ENCODE measurements at places on chromosomes 7 and 10.

DNA sequence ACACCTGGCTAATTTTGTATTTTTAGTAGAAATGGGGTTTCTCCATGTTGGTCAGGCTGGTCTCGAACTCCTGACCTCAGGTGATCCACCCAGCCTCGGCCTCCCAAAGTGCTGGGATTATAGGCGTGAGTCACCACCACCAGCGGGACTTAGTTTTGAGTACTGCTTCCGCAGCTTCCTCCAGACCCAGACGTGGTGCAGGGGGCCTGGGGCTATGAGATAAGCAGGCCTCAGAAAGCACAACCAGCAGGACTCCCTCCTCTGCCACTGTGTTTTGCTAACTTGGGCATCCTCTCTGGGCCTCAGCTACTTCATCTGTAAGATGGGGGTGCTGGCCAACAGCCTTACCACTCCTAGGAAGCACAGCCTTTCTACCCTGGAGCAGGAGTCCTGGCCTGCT is 37.8 kb downstream of the GOLGA7B start:
- no peak for DNase-seq

GRCh38 chr7:30027740-30028215 is 434 bp upstream of the PLEKHA8 start:
- no peak for DNase-seq

GRCh38 chr10:124589491-124590041 is 127.9 kb downstream of the LHPP start:
- DNase-seq: no peak

GRCh38 chr10:124403548-124403947 is 15.2 kb downstream of the OAT start:
- DNase-seq: no peak

GRCh38 chr7:135480966-135481597 is 28.8 kb downstream of the CNOT4 start:
- no peak for DNase-seq

DNA sequence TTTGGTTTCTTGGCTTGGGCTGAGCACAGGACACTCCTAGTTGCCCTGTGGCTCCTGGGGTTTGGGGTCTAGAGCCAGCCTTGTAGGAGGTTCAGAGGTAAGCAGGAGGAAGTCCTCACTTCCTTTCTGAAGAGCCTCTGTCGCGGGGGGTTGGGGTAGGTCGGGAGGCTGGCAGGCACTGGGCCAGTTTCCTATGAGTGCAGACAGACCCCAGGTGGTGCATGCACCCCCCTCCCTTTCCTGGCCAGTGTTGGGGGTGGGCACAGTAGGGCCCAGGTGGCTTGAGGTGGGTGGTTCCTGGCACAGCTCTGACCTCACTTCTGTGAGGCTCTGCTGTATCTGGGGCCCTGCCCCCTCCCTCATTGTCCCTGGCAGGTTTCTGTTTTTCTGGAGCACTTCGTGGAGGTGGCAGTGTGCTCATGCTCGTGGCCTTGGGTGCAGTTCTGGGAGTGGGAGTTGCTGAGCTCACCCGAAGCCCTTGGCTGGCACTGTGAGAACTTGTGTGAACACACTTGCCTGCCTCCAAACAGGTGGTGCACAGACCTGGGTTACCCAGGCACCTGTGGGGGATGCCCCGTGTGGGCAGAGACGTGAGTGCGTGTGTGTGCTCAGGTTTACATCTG is 1.8 kb downstream of the PALD1 start:
- no peak for DNase-seq

- no peak for DNase-seq
Observed at GRCh38 chr10:4633186-4633585, 192.8 kb upstream of the AKR1E2 start.

DNA sequence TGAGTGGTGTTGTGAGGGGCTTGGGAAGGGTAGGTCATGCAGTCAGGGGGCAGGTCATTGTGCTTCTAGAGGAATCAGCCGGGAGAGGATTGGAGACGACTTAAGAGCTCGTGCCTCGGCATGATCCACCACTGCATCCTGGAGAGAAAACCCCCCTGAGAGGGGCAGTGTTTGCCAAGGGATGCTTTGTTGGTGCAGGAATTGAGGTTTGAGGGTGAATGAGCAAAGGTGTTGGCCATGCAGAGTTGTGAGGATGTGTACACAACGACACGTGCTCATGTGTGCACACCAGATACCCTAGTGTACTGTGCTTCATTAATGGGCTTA is 85.6 kb upstream of the ANLN start:
- no peak for DNase-seq

- no peak for DNase-seq
Observed at GRCh38 chr10:102629661-102630614, 14.3 kb upstream of the TRIM8 start.

GRCh38 chr7:102216573-102217314 is 69.9 kb upstream of the SH2B2 start:
- DNase-seq: no peak

DNA sequence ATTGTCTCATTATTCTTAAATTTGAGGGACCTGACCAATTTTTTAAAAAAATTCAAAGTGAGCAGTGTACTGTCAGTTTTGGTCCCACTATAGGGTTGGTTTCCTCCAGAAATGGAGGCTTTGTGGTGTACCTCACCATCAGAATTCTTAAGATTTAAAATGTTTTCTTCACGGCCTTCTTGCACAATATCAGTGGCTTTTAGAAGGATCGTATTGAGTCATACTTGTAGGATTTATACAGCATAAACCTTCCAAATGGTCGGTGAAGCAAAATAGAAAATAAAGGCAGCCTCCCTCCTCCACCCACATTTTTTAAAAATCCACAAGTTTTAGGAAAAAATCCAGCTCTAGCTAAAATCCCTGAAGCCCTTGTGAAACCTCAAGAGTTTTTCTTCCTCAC is 126.4 kb downstream of the RNLS start:
- DNase-seq: no peak

GRCh38 chr10:42475168-42476098 is 162.9 kb downstream of the ZNF33B start:
- DNase-seq: no peak

GRCh38 chr10:44325596-44326307 is 59.1 kb downstream of the CXCL12 start:
- peak; percentile 6 for DNase-seq

DNA sequence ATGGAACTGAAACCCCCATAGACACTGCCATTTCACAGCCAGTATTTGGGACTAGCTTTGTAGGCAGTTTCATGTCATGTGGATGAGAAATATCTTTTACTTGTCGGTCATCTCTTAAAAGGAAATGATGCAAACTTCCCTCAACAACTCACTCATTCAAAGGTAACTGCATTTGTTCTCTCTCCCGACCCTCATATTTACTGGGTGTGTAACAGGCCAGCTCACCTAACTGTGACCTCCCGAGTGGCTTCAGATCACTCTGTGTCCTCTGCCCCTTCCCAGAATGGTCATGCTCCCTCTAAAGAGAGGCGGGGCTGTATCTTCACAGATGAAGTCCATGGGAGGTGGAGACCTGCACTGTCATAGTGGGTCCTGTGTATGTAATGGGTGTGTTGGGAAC is 14.7 kb downstream of the LRRC18 start:
- peak; percentile 43 for DNase-seq

GRCh38 chr10:98254234-98254974 is 13.6 kb downstream of the LOXL4 start:
- DNase-seq: peak; percentile 45

GRCh38 chr10:101536800-101537199 is 51.3 kb downstream of the POLL start:
- no peak for DNase-seq

DNA sequence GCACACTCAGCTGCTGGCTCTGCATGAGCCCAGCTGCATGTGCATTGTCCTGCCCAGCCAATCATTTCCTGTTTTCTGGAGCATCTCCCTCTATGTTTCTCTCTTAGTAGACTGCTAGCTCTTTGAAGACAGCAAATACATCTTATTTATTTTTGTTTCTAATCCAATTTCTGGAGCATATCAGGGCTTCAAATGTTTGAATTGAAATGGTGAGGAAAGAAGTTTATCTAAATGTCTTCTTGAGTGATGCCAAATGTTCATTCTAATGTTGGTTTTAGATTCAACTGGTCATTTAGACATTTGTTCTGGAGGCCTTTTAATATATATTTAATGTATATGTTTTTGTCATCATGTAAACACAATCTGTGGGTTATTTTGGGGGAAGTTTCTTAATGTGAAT is 141.9 kb downstream of the DNAJB9 start:
- DNase-seq: no peak

GRCh38 chr10:42753507-42754154 is 29.0 kb upstream of the BMS1 start:
- no peak for DNase-seq

DNA sequence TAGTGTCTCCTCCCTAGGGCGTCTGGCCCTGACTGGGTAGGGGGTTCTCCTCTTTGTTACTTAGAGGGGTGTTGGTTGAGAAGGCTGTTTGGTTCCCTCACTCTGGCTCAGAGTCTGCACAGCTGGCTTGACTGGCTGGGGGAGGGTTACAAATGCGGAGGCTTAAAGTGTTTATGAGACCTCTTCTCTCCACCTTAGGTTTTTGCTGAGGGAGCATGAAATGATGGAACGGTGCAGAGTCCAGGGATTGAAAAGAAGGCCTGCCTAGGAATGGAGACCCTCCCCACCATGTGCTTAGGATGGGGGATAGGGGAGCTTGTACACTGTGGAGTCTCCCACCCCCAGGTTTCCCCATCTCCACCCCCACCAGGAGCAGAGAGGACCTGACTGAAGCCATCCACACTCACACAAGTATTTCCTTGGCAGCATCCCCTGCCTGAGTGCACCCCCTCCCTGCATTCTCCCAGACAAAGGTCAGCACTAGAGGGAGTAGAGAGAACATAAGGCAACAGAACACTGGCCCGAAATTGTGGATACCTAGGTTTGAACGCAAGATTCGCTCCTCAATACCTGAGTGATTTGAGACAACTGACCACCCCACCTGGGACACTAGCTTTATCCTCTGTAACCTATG is 1.7 kb upstream of the LDB1 start:
- DNase-seq: no peak

DNA sequence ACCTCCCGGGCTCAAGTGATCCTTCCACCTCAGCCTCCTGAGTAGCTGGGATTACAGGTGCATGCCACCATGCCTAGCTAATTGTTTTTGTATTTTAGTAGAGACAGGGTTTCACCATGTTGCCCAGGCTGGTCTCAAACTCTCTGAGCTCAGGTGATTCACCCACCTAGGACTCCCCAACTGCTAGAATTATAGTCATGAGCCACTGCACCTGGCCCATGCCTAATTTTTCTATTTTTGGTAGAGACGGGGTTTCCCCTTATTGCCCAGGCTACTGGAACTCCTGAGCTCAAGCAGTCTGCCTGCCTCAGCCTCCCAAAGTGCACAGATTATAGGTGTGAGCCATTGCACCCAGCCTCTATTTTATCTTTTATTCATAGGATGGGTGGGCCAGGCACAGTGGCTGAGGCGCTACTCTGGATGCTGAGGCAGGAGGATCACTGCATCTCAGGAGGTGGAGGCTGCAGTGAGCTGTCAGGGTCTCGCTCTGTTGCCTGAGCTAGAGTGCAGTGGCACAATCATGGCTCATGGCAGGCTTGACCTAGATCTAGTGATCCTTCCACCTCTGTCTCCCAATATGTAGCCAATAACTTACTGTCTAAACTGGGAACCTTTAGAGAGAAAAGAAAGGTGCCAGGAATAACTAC is 31.3 kb upstream of the STOX1 start:
- no peak for DNase-seq

DNA sequence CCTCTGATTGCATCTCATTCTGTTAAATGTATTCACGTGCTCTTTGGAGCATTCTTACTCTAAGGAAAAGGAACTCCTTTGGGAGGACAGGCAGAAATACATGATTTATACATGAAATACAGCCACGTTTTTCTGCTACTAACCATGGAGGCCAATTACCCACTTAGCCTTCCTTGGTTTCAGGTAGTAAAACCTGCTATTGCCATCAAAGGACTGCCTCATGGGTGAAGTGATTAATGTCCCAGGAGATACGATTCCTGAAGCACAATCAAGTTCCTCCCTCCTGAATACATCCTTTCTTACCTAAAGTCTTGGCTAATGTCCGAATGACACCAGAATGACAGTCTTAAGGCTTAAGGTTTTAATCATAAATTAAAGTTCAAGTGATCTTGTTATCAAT is 58.5 kb upstream of the PIK3CG start:
- DNase-seq: no peak

GRCh38 chr7:27165089-27165995 is at the start of gene HOXA9:
Gene HOXA9 (minus strand): TSS chr7:27165537. CDS start chr7:27165457, 80 bp downstream.
- DNase-seq: no peak

DNA sequence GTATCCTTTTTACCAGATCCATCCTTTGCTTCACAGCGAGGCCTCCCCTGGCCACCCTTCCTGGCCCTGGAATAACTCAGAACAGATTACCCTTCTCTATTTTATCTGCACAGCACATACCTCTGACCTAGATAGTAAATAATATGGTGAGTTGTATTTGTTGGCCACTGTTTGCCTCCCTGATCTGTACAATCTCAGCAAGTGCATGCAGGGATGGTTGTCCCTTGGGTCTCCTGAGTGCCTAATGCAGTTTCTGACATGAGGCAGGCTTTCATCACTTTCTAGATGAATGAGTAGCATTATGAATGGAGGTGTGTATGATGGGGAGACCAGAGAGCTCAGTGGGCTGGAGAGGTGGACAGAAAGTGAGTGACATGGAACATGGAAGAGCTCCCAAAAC is 525.1 kb upstream of the IGFBP3 start:
- DNase-seq: no peak

DNA sequence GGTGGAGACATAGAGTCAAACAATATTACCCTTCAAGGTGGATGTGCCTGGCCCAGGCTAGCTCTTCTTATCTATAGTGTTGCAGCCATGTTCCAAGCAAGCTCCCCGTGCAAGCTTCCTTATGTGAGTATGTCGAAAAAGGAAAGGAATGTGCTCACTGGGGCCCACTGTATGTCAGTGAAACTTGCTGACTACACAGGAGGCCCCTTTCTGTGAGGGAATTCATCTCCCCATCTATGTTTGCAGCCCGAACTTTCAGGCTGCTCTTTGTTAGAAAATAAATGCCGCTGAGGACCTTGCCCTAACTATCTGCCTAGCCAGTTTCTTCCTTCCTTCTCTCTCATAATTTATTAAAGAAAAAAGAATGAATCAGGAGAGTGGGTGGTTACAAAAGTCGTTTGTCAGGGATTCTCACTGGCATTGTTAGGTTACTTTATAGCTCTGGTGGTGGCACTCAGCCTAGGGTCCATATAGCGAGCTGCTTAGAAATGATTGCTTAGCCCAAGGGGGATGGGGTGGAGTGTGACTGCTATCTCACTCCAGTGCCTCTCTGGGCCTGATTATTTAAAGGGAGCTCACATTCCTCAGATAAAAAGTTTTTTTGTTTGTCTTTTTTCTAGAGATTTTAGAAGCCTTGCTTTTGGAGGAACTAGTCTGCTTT is 302.1 kb downstream of the ABCA13 start:
- no peak for DNase-seq

GRCh38 chr7:11831736-11832495 is at the start of gene THSD7A:
Gene THSD7A (minus strand): TSS chr7:11832198. CDS start chr7:11831946, 252 bp downstream.
- DNase-seq: peak; percentile 74

DNA sequence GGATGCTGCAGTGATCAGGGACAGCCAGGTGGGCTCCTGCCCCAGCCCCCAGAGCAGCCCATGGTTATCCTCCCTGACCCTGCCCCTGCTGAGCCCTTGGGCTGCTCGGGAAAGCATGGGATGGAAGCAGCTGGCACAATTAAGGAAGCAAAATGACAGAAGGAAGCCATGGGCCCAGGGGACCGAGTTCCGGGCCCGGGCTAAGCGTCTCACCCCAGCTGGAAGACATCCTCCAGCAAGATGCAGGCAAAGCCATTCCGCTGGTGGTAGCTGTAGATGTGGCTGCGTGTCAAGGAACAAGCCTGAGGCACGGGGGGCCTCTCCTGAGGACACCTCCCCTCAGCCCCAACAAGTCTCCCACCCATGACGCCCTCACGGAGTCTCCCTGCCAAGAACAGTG is 1.1 kb downstream of the ATG9B start:
- no peak for DNase-seq

GRCh38 chr10:84258034-84258695 is 13.3 kb downstream of the RGR start:
- peak; percentile 34 for DNase-seq
